Stimulated activated CD4-positive, alpha-beta T cell treated with anti-CD3 and anti-CD28 coated beads, Interleukin-2, amount 100 ng/mL, for 24 hours (primary cell): ENCODE measurements at places on chromosomes 11 and 22.
A peak's percentile ranks its signal among the peaks of the same experiment; 100 is the strongest.

- DNase-seq: no peak
These were observed 4.7 kb upstream of the C11orf96 start for GRCh38 chr11:43937434-43938411.

DNA sequence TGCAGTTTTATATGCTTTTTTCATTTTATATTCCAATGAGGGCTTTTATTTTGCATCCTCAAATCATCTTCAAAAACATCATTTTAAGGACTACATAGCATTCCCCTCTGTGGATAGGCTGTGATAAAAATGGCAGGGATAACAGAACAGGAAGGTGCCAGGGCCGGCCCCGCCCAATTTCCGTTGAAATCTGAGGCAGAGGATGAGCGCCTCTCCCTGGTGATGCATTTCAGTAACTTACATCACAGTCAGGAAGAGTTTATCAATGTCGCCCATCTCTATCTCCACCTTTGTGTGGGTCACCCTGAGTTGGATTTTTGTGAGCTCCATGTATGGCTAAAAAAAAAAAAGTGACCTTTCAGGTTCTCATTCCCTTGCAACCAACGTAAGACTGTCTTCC lies 201.6 kb downstream of the DSCAML1 start:
- no peak for DNase-seq

DNA sequence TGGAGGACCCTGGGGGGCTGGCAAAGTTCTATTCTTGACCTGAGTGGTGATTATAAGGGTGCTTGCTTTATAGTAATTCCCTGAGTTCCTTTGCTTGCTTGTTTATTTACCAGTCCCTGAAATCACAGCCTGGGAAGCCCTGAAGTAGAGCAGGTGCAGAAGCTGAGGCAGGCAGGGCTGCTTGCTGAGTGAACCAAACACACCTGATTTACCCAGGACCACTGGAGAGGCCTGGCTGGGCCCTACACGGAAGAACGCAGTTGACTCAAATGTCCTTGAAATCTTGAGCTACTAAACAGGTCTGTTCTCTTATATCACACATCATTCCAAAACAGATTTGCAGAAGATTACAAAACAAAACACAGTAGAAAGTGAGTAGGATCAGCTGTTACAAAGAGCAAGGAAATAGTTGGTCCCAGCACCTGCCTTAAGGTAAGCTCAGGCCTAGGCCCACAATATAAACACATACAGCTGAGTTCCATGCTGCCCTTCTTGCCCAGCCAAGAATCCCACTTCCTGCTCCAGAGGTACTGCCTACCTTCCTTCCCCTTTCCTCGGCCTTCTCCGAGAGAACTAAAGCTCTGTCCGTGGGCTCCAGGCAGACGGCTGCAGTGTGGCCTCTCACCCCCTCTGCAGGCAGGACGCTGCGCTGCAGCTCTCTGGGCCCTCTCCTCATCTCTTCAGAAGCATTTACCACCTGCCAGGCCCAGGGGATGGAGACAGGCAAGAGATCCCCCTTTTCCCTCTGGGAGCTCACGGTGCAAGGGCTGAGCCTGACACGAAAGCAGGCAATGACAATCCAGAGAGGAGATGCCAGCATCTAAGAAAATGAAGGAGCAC lies 46.1 kb upstream of the SCUBE2 start:
- DNase-seq: peak; percentile 75

- DNase-seq: no peak
These were observed 123.5 kb upstream of the APOA1 start for GRCh38 chr11:116960930-116961329.

GRCh38 chr22:24376586-24376985 lies 50.8 kb upstream of the ADORA2A start:
- no peak for DNase-seq

- DNase-seq: no peak
These were observed 781 bp downstream of the TCIRG1 start for GRCh38 chr11:68039526-68040086.

DNA sequence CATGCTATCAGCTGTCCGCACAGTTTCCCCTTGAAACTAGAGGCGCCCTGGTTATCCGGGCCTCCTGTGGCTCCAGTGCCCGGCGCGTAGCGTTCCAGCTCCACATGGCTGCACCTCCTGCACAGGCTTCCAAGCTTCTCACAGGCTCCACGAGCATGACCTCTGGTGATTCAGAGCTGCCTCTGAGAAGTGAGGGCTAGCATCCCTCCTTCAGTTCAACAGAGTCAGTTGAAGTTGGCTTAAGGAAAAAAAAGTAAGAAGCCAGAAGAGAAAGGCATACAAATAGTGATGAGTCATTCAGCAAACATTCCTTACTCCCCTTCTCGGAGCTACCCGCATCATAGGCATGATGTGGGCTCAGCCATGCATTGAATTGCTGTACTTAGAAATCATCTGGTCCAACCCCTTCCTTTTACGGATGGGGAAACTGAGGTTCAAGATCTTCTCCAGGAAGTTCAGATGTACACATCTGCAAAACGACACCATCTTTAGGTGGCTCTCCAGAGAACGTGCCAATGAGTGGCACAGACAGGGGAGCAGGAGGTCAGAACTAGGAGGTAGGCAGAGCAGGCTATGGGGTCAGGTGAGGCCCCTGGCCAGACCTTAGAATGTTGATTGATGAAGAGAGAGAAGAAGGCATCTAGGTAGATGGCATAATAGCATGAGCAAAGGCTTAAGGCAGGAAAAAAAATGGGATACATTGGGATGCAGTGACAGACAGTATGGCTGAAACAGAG lies 216.3 kb upstream of the TBCEL start:
- DNase-seq: no peak
